ENCODE measurements at places on chromosomes 6 and 20.

GRCh38 chr6:73610444-73611275, 43.1 kb downstream of the SLC17A5 start:
- DNase-seq = no peak

GRCh38 chr20:15900443-15900842, 672.8 kb downstream of the KIF16B start:
- DNase-seq = no peak

GRCh38 chr20:43955750-43956191, 41.1 kb downstream of the TOX2 start:
- no peak for DNase-seq

GRCh38 chr6:17349427-17349826, 44.0 kb upstream of the CAP2 start:
- no peak for DNase-seq

- DNase-seq = no peak
Measured at GRCh38 chr6:119273272-119274196, 76.0 kb downstream of the MAN1A1 start.

DNA sequence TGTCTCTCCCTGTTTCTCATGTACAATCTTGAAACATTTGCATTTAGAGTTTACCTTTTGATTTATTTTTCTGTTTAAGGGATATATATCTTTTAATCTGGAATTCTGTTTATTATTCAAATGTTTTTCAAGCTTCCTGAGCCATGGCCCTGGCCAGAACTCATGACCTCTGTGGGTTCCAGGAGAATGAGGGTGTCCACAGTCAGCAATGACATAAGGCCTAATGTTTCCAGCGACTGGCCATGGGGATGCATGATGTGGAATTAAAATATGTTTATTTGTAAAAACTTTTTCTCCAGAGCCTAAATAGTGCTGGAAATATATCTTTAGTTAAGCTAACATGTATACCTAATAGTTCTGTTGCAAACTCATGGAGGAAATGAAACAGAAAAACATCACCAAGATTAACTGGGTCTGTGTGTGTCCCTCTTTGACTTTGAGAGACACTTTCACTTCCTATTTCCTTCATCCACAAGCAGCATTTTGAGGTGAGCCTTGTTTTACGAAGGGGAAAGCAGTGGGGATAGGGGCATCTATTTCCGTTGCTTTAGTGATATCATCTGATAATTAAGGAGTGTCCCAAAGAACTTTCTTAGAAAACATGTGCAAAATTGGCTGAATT, 87.6 kb downstream of the SMOC2 start:
- no peak for DNase-seq
